ENCODE measurements at places on chromosomes 7 and 10.

- DNase-seq = no peak
These were observed 49.0 kb upstream of the CALD1 start for GRCh38 chr7:134730411-134730829.

- no peak for DNase-seq
These were observed 520.8 kb downstream of the DNAJB6 start for GRCh38 chr7:157857578-157858075.

GRCh38 chr10:17029239-17029580 is 100.4 kb downstream of the CUBN start:
- no peak for DNase-seq

- DNase-seq = peak; percentile 6
These were observed 47.6 kb downstream of the ZMIZ1 start for GRCh38 chr10:79116368-79116767.

DNA sequence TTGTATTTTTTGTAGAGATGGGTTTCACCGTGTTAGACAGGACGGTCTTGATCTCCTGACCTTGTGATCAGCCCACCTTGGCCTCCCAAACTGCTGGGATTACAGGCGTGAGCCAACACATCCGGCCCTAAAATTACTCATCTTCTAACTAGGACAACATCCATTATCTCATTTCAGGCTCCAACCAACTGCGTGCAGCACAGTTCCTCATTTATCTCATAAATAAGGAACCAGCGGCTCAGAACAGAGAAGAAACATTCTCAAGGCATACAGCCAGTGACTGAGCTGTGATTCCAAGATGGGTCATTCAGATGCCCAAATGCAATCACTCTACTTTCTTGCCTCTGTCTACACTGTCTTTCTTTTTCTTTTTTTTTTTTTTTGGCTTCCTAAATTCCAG is 356.1 kb downstream of the ELMO1 start:
- DNase-seq = no peak

- DNase-seq = peak; percentile 76
These were observed 72.4 kb upstream of the SP4 start for GRCh38 chr7:21355406-21355874.

GRCh38 chr10:78745441-78745840 is 323.3 kb upstream of the ZMIZ1 start:
- DNase-seq = no peak

DNA sequence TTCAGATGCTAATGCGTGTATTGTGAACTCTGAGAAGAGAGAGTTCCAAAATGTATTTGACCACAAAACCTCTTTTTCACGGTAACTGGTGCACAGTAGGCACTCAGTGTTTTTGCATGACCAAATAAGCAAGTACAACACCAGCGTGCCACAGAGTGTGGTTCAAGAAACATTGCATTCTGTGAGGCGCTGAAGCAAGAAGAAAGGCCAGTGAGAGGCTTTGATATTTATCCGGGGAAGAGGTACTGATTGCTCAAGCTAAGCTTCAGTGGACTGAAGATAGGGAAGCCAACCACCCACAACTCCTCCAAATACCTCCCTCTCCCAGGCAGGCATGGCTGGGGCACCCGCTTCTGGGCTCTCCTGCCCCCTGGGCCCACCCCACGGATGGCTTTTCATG is 611.2 kb downstream of the SDK1 start:
- no peak for DNase-seq

- no peak for DNase-seq
These were observed 216.5 kb downstream of the DNAJB6 start for GRCh38 chr7:157553256-157553655.

DNA sequence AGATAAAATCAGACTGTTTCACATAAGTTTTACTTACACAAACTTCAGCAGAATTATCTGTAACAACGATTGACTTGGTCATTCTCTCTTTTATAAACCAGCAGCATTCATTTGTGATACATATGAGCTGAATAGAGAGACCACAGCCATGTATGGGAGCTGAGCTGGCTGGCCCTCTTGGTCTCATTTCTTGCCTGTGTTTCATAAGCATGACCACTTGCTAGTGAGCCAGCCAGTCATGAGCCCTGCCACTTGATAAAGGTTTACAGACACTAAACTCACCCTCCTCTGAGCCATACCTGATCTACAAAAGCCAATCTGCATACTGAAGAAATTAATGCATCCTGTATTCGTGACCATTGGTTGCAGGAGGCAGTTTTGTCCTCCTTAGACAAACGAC is 82.1 kb downstream of the PKD1L1 start:
- no peak for DNase-seq

DNA sequence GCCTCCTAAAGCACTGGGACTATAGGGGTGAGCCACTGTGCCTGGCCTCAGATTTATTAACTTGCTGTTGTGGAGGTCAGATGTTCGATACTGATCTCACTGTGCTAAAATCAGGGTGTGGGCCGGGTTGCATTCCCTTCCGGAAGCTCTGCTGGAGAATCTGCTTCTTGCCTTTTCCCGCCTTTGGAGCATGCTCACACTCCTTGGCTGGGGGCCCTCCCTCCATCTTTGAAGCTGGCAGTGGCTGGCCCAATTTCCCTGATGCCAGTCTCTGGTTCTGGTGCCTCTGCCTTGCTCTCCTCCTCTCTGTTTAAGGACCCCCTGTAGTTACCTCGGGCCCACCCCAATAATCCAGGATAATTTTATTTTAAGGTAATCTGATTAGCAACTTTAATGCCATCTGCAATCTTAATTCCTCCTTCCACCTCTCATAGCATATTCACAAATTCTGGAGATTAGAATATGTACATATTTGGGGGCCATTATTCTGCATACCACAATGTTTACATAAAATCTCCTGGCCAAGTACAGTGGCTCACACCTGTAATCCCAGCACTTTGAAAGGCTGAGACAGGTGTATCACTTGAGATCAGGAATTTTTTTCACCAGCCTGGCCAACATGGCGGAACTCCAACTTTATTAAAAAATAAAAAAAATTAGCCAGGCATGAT is 7.9 kb upstream of the PITRM1 start:
- no peak for DNase-seq

GRCh38 chr10:132580143-132580542 is 42.6 kb downstream of the INPP5A start:
- no peak for DNase-seq

GRCh38 chr7:105799006-105799405 is 77.4 kb downstream of the ATXN7L1 start:
- DNase-seq = no peak

DNA sequence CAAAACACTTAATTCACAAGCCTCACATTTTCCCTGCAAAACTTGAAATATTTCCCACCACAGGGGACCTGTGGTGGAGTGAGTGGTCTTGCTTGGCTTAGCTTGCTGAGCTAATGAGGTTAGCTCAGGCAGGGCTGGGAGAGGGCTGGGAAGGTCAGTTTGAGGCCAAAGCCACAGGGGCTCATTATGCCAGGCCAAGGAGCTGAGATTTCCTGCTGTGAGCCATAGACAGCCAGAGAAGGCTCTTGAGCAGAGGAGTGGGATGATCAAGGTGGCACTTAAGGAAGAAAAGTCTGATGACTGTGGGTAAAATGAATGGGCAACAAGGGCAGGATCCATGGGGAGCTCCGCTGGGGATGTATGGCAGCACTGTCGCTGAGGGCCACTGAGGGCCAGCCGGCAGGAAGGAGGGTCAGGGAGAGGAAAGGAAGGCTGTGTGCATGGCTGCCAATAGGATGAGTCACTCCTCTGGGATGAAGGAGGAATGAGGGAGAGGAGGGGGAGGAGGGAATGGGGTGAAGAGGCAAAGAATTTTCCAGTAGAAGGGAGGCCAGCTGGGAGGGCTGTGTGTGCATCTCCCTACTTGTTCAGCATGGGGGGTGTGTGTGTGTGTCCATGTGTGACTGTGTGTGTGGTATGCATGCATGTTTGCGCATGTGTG is 18.7 kb upstream of the ZNF488 start:
- no peak for DNase-seq

DNA sequence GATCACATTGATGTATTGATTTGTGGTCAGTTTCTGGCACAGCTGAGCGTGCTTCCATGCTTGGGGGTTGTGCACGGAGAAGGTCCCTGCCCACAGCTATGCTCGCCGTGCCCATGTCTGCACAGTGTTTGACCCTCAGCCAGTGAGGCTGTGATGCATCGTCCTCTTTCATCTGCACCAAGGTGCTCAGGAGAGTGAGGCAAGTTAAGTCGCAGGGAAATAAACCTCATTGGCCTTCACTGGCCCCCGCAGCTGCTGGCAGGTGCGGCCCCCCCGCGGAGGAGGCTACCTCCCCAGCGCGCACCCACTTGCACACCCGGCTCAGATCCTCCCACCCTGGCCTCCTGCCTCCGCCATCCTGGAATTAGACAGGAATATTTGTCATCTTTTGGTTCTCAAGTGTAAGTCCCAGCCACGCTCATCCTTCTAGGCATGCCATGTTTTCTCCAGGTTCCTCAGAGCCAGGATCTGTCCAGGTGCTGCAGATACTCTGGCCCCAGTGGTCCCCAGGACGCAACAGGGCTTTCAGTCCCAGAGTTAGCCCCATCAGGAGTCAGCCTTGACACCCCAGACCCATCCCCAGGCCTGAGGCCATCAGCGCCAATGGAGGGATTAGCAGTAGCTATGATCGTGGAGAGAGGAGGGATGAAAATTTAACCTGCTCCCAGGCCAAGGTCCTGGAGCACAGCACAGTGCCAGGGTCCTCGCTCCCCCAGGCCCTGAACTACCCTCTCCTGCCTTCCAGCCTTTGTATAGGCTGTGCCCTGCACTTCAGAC is 93.7 kb downstream of the OAT start:
- DNase-seq = no peak

- no peak for DNase-seq
These were observed 209.8 kb downstream of the ACTR3B start for GRCh38 chr7:152969335-152969734.

- DNase-seq = no peak
These were observed 3.9 kb downstream of the SFRP4 start for GRCh38 chr7:37912756-37913155.
